ENCODE measurements at places on chromosomes 4 and X. TPM values are rescaled to one million over a fixed set of nuclear protein-coding genes. Genes with fewer than 3 reads are reported as not detected.
A peak's percentile ranks its signal among the peaks of the same experiment; 100 is the strongest.

The TRO gene
- total RNA-seq, result 106 TPM

The PNMA6A gene
- 3.2 TPM for total RNA-seq

The PSAPL1 gene
- total RNA-seq, result 0.06 TPM

The NLRP2B gene
- total RNA-seq, result not detected

The RHOXF2B gene
- not detected for total RNA-seq

The PDLIM5 gene
- total RNA-seq, result 68.4 TPM

The SYN1 gene
- total RNA-seq, result not detected

The TEX11 gene
- 0.03 TPM for total RNA-seq

The MAGEA6 gene
- total RNA-seq, result not detected

DNA sequence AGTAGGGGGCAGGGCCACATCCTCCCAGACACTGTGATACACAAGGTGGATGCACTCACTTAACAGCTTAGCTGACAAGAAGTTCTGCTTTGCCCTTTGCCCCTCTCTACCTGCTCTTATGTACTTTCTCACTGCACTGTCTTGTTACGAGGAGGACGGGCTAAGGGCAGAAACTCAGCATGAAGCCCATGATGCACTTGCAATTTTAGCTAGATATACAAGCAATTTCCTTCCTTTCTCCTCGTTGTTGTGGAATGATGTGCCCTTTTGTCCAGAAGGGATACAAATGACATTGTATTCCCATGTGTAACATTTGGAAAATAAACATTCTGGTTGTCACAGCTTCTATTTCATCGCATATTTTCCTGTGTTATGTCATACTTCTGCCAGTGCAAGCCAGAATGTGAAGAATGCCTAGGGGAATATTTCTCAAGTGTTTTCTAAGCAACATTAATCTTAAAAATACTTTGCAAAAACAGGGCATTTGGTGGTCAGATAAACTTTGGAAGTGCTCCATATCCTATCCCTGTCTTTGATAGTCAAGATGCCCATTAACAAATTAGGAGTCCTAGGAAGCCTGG is 47.2 kb downstream of the MAOA start:
- no peak for DNase-seq

GRCh38 chr4:118814058-118814457 is 21.9 kb downstream of the SEC24D start:
- DNase-seq, result no peak

DNA sequence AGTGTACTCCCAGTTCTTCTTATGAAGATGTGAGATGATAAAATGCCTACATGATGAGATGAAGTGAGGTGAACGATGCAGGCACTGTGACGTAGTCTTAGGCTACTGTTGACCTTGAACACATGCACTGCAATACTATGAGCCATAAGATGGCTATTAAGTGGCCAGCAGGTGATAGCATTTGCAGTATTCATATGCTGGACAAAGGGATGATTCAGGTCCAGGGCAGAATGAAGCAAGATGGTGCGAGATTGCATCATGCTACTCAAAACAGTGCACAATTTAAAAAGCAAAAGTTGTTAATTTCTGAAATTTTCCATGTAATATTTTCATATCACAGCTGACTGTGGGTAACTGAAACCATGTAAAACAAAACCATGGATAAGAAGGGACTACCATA is 781.4 kb downstream of the PCDH18 start:
- DNase-seq, result no peak

DNA sequence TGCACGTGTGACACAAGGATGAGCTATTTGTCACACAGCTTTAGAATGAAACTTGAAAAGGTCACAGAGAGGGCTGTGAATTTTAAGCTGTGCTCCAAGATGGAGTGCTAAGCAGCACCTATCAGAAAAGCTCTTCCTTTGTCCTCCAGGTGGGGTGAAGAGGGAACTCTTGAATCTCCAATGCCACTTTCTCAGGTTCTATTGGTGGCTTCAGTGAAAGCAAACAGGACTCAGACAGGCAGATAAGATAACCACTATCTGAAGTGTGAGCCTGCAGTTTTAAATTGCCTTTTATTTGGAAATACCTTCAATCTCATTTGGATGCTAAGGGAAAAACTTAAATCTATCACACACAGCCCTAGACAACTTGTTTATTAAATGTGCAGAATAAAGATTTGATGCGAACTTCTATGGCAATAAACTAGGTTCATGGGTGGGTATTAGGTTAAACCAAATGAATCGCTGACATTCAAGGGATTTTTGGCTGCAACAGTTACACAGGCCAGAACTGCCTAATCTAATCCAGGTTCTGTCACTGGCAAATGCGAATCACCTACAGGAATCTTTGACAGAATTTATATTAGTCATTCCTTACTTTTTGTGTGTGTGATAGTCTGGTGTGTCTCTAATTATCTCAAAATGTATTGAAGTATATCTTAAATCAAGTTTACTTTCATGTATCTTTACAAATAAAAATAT is 13.6 kb upstream of the PDGFRA start:
- no peak for DNase-seq

DNA sequence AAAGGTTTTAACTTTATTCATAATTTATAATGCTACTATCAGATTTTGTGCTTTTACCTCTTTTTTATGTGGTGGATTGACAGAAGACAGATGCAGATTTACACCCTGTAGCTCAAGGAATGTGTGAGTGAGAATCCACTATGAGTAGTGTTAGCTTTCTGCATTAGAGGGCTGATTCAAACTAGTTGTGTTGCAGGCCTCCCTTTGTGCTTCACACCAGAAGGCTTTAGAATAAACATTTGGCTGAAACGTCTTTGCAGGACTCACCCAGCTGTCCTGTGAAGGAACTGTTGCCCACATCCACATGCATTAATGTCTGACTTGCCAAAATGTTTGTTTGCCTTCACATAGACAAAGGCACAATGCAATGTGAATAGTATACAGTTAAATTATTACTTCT is 127.0 kb downstream of the PCDH7 start:
- peak; percentile 64 for DNase-seq

GRCh38 chrX:116284400-116284799 is 113.9 kb downstream of the AGTR2 start:
- no peak for DNase-seq

DNA sequence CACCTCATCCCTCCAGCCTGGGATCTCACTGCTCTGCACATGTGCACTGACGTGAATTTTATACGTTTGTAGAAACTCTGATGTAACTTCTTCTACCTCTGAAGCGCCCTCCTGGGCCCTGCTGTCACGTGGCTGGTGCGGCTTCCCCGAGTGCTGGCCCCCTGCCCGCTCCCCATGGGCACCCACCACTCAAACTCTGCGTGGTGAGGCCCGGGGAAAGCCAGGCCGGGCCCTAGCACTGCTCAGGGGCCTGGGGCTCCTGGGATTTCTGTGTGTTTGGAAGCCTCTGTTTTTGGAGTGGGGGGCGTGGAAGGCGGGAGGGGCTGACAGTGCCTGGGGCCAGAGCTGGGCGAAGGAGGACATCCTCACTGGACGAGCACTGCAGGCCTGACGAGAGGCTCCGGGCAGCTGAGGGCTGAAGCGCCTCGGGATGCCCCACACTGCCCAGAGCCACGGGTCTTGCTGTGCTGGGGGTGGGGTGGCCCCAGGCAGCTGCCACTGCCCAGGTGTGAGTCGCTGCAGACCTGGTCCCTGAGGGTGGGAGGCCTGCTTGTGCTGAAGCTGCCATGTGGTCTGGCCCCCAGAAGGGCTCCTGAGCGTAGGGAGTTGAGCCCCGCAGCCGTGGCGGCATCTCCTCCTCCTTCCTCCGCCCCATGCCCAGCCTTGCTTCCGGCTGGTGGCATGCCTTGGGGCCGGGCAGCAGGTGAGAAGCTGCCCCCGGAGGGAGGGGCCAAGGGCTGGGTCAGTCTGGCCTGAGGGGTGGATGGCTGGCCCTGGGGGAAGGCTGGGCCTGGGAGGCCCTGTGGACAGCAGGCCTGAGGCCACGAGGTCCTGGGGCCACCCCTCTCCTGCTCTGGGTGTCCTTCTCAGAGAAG is 7.7 kb downstream of the NAT8L start:
- DNase-seq, result no peak

DNA sequence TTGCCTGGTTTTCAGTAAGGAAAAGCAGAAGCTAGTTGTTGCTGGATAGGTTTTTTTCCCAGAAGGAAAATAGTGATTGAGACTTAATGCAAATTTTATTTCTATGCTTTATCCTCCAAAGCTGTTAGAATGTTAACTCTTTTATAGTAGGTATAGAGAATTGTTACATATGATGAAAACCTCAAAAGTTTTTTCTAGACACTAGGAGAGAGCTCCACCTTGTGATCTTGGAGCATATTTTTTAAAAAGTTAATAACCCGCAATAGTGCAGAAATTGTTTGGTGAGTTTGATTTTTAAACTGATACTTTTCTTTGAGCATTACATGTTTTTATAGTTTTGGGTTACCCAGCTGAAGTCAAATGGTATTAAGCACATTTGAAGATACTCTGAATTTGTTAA is 56.5 kb downstream of the STAG2 start:
- no peak for DNase-seq

DNA sequence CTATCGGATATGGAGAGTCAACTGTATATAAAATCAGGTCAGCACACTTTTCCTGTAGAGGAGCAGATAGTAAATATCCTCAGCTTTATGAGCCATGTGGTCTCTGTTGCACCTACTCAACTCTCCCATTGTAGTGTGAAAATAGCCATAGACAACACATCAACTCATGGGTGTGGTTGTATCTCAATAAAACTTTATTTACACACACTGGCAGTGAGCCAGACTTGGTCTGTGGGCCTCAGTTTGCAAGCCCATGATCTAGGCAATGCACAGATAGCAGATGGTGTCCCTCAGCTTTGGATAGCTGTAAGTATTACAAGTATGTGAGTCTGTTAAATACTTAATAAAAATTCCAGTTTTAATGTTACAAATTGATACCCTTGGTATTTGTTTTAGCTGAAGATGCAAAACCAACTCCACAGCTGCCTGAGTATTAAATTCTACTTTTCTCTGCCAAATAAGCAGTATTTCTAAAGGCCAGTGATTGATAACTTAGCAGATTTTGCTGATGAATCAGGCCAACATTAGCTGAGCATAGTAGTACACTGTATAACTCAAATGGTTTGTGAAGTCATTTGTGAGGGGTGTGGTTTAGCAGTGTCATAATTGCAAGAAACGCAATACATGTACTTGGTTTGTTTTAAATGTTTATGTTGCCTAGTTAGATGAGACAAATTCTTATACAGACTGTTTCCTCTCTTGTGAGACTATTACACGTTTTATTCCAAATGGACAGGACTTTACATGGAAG is 87.3 kb downstream of the GPR143 start:
- DNase-seq, result no peak

DNA sequence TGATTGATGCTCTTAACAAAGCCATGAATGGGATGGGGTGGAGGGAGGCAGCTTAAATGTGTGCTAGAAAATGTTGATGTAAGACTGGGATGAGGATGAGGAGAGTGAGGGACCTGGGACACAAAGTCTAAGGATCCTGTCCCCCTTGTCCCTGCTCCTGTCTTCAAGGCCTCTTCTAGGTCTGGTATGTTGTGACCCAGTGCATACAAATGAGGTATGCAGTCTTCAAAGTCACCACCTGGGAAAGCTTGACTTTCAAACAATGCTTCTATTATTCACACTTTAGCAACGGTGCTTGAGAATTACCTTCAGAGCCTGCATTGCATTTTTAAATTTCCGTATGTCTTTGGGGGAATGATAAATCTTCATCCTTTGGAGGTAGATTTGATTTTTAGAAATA is 88.4 kb upstream of the SLC34A2 start:
- no peak for DNase-seq

DNA sequence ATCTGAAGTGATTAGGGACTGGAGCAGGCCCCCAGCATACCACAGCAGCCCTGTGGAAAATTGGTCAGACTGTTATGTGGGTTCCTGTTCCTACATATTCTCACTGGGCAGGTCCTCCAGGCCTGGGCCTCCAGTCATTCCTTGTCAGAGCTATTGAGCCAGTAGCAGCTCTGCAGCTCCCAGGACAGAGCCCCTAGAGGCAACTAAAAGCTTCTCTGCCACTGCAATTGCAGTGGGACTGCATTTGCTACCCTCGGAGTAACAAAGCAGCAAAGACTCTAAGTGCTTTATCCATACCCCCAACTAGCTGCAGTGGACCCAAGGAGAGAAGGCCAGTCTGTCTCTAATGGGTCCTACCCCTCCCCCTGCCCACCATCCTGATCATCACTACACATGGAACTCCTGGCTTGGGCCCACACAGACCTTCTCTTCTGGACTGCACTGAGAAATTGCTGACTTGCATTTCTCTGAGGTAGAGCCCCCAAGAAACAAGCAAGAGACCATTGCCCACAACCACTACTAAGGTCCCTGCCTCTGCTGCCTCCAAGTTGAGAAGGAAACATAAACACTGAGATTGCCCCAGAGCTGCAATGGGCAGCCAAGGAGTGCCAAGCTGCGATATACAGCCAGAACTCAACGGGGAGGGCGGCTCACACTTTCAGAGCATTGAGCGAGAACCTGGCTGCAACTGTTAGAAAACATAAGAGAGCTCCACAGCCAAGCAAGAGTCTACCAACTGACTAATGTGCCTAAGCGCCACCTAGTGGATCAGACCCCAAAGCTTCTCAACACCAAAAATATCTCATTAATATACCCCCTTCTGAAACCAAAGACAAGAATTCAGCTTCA is 738.7 kb upstream of the NDST4 start:
- DNase-seq, result peak; percentile 84

GRCh38 chr4:2939383-2940243 is 23.6 kb downstream of the NOP14 start:
- no peak for DNase-seq

DNA sequence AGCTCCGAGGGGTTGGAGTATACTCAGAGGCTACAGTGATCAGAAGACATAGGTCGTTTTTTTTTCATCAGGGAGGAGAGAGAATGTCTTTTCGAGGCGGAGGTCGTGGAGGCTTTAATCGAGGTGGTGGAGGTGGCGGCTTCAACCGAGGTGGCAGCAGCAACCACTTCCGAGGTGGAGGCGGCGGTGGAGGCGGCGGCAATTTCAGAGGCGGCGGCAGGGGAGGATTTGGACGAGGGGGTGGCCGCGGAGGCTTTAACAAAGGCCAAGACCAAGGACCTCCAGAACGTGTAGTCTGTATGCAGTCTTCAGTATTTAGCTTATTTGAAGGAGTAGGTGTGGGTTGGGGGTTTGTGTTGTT is 500 bp downstream of the GAR1 start:
- peak; percentile 27 for DNase-seq

DNA sequence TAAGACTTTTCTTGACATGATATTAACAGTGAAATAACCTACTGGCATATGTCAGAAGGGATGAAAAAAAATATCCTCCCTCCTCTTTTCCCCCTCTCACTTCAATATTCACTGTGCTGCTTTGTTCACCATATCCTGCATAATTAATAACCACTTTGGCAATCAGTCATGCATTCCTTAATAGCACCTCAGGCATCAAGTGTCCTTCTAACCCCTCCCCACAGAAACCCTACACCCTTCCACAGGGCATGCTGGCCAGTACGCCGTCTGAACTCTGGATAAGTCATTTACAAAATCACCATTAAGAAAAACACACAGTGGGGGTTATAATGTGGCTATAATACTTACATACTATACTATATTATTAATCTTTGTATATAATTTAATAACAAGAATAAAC is 165.9 kb downstream of the PDGFC start:
- DNase-seq, result peak; percentile 11

DNA sequence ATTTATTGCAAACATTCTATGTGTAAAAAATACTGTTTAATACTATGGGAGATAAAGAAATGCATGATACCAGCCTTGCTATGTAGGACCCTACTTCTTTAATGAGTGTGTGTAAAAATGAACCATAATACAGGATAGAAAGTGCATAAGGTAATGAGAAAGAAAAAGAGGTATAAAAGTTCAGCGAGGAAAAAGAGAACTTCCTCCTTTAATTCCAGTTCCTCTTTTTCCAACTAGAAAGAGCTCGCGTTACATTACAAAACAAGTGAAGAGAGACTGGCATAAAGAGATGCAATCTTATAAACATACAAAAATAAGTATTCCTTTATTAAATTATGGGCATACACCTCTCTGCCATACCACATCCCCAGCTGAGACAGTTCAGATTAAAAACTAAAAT is 77.4 kb downstream of the ANKRD17 start:
- DNase-seq, result no peak

Measured in neural progenitor cell (in vitro differentiated cells).